Caco-2 (cell line): ENCODE measurements at places on chromosomes 1 and 21. TPM values are rescaled to one million over a fixed set of nuclear protein-coding genes. Genes with fewer than 3 reads are reported as not detected.

DNA sequence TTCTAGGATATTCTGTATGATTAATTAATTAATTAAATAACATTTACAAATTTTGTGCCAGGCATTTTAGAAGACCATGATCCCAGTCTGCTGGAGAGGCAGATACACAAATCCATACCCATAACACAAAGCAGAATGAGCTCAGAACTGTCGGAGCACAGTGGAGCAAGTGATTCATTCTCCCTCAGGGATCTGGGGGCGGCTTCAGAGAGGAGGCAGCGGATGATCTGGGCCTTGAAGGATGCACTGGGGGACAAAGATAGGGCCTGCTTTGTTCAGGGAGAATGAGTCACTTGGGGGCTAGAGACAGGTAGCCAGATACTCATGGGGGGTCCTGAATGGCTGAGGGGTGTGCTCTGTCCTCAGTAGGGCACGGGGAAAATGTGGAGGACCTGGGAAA is 50.9 kb upstream of the TRABD2B start:
- DNase-seq, result no peak

GRCh38 chr1:11337580-11338073 is 64.6 kb downstream of the UBIAD1 start:
- no peak for DNase-seq

Gene CDA
- total RNA-seq, result 0.95 TPM in 1 of 2 replicates, not detected in the other

DNA sequence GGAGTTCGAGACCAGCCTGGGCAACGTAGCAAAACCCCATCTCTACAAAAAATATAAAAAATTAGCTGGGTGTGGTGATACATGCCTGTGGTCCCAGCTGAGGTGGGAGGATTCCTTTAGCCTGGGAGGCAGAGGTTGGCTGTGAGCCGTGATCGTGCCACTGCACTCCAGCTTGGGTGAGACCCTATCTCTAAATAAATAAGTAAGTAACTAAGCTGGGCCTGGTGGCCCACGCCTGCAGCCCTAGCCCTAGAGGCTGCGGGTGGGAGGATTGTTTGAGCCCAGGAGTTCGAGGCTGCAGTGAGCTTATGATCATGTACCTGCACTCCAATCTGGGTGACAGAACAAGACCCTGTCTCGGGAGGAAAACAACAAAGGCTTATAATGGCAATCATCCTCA is 4.6 kb downstream of the CLIC4 start:
- DNase-seq, result no peak

DNA sequence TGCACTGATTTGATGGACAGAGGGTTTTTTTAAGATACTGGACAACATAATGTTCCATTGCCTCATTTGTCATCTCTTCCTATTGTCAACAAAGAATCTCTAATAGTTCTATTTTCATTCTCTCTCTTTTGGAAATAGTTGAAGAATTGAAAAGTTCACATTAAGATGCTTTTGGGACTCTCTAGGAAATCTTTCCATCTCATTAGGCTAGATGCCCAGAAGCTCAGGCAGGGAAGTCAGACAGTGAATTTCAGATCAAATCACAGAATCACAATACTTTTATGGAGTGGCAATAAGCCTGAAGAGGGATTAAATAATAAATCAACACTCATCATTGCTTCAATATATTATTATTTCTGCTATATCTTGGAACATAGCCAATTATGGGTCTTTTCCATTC is 29.2 kb downstream of the NEGR1 start:
- no peak for DNase-seq

- DNase-seq, result no peak
Measured at GRCh38 chr1:56424744-56425493, 154.4 kb downstream of the PLPP3 start.

Gene PTPRU
- total RNA-seq, result 32.9 and 41.4 TPM in 2 replicates

DNA sequence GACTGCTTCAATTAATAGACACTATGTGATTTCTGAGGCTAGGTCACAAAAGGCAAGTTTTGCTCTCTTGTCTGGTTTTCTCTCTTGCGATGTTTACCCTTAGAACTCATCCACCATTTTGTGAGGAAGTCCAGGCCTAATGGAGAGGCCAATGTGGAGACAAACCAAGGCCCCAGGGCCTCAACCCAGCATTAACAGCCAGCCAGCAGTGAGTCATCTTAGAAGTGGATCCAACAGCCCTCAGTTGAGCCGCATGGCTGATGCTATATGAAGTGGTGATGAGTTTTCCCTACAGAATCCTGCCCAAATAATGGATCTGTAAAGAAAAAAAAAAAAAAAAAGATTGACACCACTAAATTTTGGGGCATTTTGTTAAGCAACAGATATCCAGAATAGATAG is 95.1 kb downstream of the DNTTIP2 start:
- DNase-seq, result no peak

DNA sequence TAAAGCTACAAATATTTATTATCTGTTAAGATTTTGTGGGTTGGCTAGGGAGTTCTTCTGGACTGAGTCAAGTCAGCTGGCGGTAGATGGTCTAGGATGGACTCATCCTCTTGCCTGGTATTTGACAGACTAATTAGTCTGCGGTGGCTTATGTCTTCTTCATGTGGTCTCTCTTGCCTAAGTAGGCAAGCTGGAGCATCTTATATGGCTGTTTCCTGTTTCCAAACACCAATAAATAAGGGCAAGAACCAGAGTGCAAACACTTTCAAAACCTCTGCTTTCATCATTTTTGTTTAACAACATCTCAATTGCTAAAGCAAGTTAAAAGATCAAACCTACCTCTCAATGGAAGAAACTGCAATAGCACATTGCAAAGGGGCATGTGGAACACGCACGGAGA is 484.8 kb downstream of the PTPRC start:
- DNase-seq, result no peak

- no peak for DNase-seq
Measured at GRCh38 chr1:11741919-11742558, 6.1 kb downstream of the AGTRAP start.

Gene ADAMTSL4
- total RNA-seq, result 16.1 and 17.6 TPM in 2 replicates

DNA sequence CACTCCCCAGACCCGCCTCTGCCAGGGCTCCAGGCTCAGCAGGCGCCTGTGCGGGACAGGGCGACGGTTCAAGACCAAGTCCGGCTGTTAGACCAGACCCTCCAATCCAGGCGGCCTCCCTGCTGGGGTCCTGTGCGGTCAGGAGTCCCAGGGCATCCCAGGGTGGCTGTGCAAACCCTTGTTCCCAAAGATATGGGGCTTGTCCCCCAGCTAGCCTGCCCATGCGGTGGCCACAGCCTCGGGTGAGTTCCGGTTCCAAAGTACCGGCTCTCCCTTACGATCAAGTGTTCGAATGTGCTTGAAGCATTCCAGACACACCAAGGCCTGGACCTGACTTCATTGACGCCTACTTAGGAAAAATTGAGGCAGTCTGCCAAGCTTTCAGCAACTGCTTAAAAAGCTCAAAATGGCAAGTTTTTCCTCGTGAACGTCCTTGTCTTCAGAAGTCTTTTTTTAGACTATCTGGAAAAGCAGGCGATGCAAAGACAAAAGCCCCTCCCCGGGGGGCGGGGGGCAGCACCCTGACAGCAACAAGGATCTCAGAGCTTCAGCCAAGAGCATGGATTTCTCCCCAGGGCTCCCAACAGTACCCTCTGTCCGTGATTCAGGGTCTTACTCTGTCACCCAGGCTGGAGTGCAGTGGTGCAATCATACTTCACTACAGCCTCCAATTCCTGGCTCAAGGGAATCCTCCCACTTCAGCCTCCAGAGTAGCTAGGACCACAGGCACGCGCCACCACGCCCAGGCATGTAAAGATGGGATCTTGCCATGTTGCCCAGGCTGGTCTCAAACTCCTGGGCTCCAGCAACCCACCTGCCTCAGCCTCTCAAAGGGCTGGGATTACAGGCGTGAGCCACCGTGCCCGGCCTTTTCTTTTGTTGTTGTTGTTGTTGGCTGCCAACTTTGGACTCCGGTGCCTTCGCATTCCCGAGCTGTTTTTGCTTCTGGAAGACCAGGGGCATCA is 2.3 kb downstream of the FAAP20 start:
- no peak for DNase-seq

- DNase-seq, result no peak
Measured at GRCh38 chr1:191969290-191969689, 189.0 kb upstream of the RGS18 start.

DNA sequence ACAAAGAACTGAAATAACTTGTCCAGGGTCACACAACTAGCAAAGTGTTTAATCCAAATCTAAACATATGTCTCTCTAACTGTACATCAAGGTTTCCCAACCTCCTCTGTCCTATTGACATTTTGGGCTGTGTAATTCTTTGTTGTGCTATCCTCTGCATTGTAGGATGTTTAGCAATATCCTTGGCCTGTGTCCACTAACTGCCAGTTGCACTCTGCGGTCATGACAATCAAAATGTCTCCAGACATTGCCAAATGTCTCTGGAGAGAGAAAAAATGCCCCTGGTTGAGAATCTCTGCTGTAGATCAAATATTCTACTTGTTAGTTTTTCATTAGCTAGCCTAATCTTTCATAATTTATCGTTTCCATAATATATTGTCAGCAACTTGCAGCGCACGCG is 353.4 kb upstream of the NEGR1 start:
- DNase-seq, result no peak

DNA sequence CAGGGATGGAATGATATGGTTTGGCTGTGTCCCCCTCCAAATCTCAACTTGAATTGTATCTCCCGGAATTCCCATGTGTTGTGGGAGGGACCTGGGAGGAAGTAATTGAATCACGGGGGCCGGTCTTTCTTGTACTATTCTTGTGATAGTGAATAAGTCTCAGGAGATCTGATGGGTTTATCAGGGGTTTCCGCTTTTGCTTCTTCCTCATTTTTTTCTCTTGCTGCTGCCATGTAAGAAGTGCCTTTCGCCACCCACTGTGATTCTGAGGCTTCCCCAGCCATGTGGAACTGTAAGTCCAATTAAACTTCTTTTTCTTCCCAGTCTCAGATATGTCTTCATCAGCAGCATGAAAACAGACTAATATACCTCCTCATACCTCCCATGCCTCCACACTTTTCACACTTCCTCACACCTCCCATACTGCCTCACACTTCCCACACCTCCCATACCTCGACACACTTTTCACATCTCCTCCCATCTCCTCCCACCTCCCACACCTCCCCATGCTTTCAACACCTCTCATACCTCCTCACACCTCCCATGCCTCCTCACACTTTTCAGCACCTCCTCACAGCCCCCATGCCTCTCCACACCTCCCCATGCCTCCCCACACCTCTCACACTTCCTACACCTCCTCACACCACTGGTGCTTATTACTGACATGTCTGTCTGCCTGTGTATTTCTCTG is 21.3 kb downstream of the GPR137B start:
- DNase-seq, result no peak

Gene TSPAN1
- total RNA-seq, result 0.34 and 0.44 TPM in 2 replicates

DNA sequence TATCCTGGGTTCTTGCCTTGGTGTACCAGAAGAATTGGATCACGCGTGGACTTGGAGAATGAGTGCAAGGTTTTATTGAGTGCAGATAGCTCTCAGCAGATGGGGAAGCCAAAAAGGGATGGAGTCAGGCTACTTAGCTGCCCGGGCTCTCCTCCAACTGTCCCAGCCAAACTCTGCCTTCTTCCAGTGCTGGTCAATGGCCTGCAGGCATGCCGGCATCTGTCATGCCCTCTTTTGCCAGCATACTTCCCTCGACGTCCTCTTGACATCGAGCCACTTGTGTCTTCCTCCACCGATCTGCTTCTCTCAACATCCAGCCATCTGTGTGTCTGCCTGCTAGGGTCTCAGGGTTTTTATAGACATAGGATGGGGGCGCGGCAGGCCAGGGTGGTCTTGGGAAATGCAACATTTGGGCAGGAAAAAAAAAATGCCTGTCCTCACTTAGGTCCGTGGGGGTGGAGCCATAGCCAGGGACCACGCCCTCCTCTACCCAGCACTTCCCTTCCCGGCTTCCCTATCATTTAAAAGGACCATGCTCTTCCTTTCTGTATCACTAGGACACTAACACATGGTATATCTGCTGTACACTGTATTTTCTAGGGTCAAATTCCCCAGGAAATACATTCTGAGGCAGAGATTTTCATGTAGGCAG is 47.0 kb upstream of the BCAR3 start:
- DNase-seq, result no peak

Gene GLUL
- 394 TPM in 2 replicates for total RNA-seq

GRCh38 chr1:100810360-100810759 is 84.3 kb downstream of the EXTL2 start:
- DNase-seq, result no peak

DNA sequence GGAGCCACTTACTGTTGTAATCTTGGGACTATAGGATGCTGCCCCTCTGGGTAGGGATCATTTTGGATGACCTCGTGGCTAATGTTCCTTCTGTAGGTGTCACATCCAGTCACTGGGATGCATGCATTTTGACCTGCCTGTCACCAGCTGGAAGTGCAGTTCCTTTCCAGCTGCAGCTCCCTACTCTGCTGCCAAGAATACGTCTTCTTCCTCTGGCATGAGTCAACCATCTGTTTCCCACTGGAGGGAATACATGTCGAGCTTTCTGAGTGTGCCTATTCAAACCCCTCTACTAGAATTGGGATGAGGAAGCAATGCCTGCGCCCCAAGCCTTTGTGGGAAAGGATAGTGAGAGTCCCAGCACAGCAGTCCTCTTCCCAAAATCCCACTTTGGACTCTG is 415.5 kb upstream of the ADAMTS5 start:
- no peak for DNase-seq

Gene SAMD13
- 0.53 and 0.59 TPM in 2 replicates for total RNA-seq
